Activated naive CD8-positive, alpha-beta T cell treated with anti-CD3 and anti-CD28 coated beads, Interleukin-2, amount 50 U/mL, for 16 hours (primary cell): ENCODE measurements at places on chromosomes 3 and 15.

- no peak for DNase-seq
Observed at GRCh38 chr15:27250223-27250622, 279.2 kb downstream of the GABRG3 start.

DNA sequence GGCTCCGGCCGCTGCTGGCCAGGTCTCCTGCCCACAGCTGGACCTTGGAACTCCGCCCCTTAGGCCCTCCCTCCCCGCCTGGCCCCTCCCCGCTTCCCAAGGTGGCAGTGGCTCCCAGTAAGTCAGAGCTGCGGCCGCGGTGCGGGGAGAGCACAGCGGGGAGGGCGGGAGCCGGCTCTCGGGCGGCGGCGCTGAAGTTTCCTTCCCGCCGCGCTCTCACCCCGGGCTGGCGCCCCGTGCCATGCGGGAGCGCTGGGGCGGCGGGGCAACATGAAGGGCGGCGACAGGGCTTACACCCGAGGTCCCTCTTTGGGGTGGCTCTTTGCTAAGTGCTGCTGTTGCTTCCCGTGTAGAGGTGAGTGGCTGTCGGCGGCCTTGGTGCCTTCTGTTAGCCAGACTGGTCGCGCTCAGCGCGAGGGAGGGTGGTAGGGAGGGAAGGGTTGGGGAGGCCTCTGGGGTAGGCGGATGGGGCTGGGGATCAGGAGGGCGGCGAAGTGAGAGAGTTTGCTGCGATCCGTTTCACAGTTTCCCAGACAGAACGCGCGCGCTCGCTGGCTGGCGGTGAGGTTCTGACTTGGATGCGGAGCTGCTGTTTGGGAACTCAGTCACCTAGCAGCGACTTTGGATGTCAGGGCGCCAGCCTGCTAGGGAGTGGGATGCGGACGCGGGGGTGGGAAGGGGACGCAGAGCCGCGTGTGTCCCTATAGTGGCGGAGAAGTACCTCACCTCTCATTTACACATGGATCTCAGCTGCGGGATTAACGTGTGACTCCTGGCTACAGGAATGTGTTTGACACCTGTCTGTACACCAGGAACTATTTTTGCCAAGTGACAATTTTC is 145.5 kb upstream of the UMPS start:
- DNase-seq = no peak

DNA sequence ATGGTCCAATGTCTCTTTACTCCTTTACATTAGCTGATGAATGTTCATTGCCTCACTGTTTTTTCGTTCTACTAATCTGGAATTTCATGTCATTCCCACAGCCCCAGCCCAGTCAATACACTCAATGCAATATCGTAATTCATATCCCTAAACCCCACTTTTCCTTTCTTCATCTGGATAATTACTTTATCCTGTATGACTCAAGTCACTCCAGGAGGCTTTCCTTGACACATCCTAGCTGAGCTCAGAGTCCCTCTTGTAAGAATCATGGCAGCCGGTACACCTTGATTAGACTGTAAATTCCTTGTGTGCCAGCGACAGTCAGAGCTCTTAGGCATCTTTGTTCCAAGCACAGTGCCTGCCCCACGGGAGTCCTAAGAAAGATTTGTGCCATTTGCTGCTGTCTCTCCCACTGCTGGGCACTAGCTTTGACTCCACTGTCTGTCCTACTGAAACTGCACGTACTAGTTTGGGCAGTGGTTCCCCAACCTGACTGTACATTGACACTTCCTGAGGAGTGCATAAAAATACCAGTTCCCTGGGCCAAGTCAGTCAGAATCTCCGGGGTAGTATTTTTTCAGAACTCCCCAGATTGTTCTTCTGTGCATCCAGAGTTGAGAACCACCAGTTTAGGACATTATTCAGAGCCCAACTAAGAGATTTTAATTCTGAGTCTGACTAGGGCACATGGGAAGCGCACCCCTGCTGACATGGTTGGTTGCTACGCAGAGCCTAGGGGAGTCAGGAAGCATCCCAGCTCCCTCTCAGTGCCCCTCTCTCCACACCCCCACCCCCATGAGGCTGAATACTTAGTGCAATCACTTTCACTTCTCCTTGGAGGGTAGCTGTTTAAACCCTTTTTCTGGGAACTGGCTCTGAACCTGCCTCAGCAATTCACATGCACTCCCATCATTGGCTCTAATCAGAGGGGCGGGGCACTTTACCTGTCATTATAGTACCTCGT is 19.5 kb upstream of the C3orf70 start:
- DNase-seq = no peak

- DNase-seq = no peak
Observed at GRCh38 chr3:183818706-183819624, 6.4 kb downstream of the MAP6D1 start.

DNA sequence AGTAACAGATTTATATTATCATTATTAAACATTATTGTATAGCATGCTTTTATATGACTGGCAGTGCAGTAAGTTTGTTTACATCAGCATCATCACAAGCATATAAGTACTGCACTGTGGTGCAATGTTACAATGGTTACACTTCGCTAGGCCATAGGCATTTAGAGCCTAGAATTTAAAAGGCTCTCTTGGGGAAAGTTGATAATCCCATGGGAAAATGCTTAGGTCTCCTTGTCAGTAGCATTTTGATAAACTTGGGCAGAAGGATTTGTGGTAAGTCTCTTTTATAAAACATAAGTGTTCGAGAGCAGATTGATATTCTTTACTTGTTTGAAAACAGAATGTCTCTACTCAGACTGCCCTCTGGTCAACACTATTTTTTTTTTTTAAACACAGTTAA is 7.5 kb downstream of the DTWD1 start:
- no peak for DNase-seq

- no peak for DNase-seq
Observed at GRCh38 chr3:53820756-53821580, 25.3 kb downstream of the CHDH start.

GRCh38 chr3:74039105-74039504 is 414.4 kb upstream of the PDZRN3 start:
- no peak for DNase-seq

GRCh38 chr15:72009222-72009621 is 108.7 kb downstream of the MYO9A start:
- DNase-seq = no peak

GRCh38 chr3:5694266-5694665 is 506.8 kb downstream of the EDEM1 start:
- DNase-seq = no peak
